Fibroblast of skin of right biceps (primary cell): ENCODE measurements at places on chromosomes 6 and 20.
A peak's percentile ranks its signal among the peaks of the same experiment; 100 is the strongest.

DNA sequence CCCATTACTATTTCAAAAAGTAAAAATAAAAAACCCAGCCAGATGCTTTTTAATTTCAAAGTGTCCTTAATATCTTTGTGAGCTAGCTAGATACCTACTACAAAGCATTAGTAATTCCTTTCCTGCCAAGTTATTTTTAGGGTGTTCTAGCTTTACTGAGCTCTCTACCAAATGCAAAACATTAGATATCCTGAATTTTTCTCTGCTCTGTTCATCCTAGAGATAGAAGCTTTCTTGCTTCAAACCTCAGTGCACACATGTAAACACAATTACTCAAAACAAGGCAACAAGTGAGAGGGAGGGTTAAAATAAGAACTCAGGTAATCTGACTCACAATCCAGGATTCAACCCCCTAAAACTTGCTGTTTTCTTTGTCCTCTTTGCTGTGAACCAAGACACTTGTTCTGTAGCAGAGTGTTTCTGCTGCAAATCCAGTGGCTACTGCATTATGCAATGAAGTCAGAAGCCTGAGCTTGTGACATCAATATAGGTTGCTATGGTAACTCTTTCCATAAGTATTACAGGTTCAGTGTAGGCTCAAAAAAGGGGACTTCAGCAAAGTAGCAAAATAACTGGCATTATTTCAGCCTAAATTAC is 72.6 kb upstream of the STXBP5 start:
- DNase-seq = no peak

GRCh38 chr6:168414336-168415097 is 26.5 kb upstream of the SMOC2 start:
- DNase-seq = peak; percentile 0

- no peak for DNase-seq
Measured at GRCh38 chr6:119476554-119476953, 127.0 kb upstream of the MAN1A1 start.

- peak; percentile 23 for DNase-seq
Measured at GRCh38 chr20:53244711-53245110, 272.6 kb downstream of the TSHZ2 start.

DNA sequence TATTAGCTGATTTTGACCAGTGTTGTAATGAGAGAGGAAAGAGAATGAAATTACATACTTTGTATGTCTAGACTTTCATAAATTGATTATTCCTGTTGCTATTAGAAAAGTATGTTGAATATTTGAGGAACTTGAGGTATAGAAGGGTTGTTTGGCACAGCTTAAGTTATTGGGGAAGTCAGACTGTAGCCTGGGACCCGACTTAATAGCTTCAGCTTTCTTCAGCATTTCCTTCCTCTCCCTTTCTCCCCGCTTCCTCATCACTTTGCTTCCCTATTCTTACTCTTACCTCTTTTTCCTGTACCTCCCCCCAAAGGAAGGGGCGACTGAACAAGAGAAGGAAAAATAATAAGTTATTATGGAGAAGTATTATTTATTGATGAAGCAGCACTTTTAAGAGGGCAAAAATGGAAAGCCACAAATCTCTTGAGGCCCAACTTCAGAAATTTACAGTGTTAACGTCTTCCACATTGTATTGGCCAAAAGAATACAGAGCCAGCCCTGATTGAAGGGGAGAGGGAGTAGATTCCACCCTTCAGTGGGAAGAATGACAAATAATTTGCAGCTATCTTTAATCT is 7.4 kb downstream of the SENP6 start:
- no peak for DNase-seq

DNA sequence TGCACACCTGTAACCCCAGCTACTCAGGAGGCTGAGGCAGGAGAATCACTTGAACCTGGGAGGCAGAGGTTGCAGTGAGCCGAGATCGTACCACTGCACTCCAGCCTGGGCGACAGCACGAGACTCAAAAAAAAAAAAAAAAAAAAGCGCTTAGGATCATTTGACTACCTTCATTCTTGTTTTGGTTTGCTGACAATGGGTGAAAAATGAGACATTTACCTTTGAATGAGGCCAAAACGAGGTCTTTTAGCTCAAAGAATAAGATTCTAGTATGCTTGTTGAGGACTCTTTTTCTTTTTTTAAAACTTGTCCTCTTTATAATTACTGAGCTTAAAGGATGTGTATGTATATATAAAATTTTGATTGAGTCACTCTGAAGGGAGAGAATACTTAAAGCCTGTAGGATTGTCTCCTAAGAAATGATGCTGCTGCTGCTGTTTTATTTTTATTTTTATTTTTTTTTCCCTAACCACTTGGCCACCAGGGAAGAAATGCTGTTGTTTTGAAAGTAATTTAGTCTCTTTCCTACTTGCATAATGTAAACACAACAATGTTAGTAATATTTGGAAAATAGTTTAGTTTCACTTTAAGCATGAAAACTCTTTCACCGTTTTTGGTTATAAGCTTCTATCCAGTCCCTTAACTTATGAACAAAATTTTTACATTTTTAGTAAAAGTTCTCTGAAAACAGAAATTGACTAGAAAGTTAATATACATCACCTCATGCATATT is 7.9 kb downstream of the UBR2 start:
- DNase-seq = no peak

GRCh38 chr6:6795393-6795792 is 206.9 kb downstream of the LY86 start:
- DNase-seq = no peak

DNA sequence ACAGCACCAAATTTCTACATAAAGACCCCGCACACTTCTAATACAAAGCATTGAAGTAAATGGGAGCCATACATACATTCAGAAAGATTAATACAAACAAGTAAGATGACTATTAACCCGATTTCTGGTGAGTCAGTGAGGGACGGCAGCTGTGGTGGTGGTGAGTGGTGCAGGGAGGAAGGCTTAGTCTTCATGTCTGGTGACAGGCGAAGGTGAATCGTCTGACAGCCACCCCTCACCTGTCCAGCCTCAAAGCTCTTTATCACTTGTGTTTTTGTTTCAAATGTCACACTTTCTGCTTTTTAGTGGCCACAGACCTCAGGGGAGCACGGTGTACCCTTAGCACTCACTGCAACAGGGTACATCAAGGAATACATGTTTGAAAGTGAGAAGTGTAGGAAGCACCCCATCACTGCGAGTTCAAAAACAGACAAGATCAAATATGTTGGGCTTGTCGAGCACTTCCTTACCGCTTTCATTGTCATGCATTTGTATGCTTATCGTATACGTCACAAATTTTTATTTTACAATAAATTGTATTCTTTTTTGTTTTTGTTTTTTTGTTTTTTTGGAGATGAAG is 63.5 kb downstream of the IRF4 start:
- DNase-seq = no peak

DNA sequence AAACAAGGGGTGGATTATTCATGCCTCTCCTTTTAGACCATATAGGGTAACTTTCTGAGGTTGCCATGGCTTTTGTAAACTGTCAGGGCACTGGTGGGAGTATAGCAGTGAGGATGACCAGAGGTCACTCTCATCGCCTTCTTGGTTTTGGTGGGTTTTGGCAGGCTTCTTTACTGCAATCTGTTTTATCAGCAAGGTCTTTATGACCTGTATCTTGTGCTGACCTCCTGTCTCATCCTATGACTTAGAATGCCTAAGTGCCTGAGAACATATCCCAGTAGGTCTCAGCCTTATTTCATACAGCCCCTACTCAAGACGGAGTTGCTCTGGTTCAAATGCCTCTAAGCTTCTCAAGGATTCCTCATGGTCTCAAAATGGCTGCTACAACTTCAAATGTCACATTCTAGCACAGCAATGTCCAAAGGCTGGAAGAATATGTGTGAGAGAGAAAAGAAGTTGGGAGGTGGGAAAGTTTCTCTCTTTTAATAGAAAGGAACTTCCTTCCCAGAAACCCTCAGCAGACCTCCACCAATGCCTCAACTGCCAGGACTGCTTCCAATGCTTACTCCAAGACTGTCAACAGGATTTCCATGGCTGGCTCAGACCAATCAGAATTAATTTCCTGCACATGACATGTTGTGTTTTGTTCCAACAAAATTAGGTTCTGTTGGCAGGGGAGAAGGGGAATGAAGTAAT is 46.6 kb upstream of the SLC9A8 start:
- no peak for DNase-seq

- DNase-seq = no peak
Measured at GRCh38 chr20:48689874-48690571, 137.8 kb downstream of the PREX1 start.

GRCh38 chr6:123575188-123575587 is 61.6 kb downstream of the TRDN start:
- no peak for DNase-seq

- DNase-seq = no peak
Measured at GRCh38 chr6:47000842-47001241, 41.3 kb downstream of the ADGRF1 start.

- no peak for DNase-seq
Measured at GRCh38 chr20:47250360-47250759, 106.1 kb downstream of the ZMYND8 start.

GRCh38 chr6:44738601-44739146 is 351.2 kb downstream of the CDC5L start:
- DNase-seq = peak; percentile 89

GRCh38 chr6:20835315-20836010 is 301.2 kb downstream of the CDKAL1 start:
- no peak for DNase-seq

GRCh38 chr20:46305331-46305972 is 2.8 kb downstream of the CDH22 start:
- no peak for DNase-seq

DNA sequence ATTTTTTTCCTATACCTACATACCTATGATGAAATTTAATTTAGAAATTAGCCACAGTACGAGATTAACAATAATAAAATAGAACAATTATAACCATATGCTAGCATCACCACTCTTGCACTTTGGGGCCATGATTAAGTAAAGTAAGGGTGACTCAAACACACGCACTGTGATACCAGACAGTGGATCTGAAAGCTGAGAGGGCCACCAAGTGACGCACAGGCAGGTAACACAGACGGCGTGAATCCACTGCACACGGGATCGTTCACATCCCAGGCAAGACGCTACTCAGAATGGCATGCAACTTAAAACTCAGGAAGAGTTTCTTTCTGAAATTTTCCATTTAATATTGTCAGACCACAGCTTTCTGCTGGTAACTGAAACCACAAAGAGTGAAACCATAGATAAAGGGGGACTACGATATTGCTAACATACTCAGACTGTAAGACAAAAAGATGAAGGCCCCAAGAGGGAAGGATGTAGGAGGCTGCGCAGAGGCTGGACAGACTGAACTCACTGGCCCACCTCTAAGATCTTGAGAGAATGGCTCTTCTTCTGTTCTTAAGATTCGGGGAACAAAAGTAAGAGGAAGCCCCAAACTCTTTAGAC is 17.9 kb downstream of the RRBP1 start:
- DNase-seq = no peak

GRCh38 chr6:41040101-41040939 is 1.3 kb upstream of the UNC5CL start:
- peak; percentile 12 for DNase-seq

- no peak for DNase-seq
Measured at GRCh38 chr6:25497383-25498040, 154.5 kb upstream of the SCGN start.

- no peak for DNase-seq
Measured at GRCh38 chr6:168219804-168220203, 99.8 kb downstream of the DACT2 start.

GRCh38 chr6:45661661-45662060 is 283.9 kb upstream of the SUPT3H start:
- DNase-seq = peak; percentile 93

GRCh38 chr6:72580281-72580940 is 41.5 kb upstream of the KCNQ5 start:
- DNase-seq = peak; percentile 85

GRCh38 chr6:35185302-35185681 is 28.5 kb upstream of the SCUBE3 start:
- DNase-seq = peak; percentile 85

DNA sequence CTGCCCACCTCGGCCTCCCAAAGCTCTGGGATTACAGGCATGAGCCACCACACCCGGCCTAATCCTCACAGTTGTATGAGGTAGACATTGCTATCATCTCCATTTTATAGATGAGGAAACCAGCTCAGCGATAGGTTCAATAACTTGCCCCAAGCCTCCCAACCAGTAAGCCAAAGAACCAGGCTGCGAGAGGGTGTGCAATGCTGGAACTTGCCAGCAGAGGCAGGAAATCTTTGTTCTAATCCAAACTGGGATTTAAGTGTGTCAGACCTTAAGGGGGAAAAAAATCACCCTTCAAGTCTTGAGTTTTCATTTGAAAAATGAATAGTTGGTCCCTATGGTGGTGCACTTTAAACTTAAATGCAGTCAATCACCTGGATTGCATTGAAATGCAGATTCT is 20.1 kb upstream of the RNGTT start:
- peak; percentile 22 for DNase-seq

DNA sequence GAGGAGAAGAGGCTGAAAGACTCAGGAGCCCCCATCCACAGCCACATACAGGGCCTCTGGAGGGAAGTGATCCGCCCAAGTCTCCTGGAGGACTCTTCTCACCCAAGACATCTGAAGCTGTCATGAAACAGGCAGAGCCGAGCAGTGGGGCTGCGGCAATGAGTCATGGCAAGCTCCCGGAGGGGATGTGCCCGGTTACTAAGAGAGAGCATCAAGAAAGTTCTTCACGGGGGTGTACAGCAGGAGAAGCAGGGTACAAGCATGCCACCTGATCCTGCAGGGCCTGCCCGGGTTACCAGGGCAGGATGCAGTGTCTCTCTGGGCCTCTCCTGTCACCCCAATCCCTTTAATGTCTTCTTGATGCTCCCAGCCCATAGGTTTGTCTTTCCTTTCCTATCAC is 21.1 kb downstream of the TRIM26 start:
- DNase-seq = no peak

DNA sequence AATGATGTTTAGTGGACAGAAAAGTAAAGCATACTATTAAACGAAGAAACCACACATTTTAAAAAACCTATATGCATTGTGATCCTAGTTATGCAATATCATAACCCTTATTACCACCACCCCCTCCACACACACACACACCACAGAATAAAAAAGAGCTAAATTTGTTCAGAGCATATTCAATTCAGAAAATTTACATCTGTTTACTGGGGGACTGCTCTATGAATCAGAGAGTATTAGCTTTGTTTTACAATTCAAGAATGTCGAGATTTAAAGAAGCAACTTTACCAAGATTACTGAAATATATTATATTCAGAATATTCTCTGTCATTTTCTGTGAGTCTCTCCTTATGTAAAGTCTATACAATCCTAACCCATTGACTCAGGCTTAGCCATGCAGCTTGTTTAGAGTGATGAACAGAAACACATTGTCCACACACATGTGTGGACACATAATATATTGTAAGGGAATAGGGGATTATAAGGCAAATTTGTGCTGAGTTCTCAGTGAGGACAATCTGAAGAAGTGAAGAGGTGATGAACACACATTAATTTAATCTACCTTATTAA is 369.6 kb upstream of the MARCKS start:
- no peak for DNase-seq

DNA sequence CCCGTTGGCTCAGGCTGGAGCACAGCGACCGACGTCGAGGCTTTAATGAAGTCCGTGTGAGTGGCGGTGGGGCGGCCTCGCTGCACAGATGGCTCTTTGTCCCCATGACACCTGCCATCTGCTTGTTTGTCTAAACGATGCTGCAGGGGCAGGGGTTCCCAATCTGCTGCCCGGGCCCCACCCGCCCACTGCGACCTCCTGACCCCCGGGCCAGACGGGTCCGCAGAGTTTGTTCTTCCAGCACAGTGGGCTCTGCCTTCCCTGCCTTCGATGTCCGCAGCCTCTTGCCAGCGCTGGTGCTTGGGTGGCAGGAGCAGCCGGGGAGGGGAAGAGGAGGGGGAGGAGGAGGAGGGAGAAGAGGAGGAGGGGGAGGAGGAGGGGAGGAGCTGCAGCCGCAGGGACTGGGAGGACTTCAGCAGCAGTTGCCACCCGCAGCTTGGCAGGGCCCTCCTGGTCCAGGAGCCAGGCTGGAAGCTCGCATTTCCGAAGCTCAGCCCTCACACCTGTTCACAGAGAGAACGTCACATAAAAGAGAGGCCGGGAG is 210.0 kb downstream of the DLL1 start:
- no peak for DNase-seq
